Activated CD4-positive, alpha-beta T cell treated with anti-CD3 and anti-CD28 coated beads, Interleukin-2, amount 10 ng/mL, durations not matched to agents 24 days and 14 days (primary cell): ENCODE measurements at places on chromosomes 4 and X.

GRCh38 chrX:23864742-23865326, 42.9 kb downstream of the APOO start:
- no peak for DNase-seq

DNA sequence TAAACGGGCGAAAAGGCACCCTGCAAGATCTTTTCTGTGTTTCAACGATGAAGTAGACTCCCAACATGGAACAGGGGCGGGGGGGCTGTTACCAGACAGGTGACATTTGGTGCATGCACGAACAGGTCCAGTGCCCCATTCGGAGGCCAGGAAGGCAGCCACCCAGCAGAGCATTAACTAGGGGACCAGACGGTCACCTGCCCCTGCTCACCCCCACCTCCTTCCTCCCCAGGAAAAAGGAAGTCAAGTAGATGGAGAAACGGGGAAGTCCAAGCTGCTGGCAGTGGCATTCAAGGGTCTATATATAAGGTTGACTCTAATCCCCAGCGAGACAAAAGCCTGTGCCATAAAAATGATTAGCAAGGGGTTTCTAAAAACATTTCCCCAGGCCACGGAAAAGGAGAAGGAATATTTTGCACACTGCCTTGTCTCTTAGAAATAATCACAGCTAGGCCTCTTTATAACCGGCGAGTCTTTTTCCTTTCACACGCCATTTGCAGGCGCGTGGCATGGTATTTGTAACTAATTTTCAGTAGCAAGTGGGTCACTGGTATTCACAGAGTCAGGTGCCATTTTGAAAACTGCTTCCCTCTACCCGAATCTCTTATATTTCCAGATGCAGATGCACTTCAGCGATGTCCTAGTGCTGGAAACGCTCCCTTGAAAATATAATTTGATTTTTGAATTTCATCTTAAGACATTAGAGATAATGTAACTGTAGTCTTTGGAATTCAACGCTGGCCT, 1.2 kb upstream of the TMSB4X start:
- DNase-seq: peak; percentile 84

DNA sequence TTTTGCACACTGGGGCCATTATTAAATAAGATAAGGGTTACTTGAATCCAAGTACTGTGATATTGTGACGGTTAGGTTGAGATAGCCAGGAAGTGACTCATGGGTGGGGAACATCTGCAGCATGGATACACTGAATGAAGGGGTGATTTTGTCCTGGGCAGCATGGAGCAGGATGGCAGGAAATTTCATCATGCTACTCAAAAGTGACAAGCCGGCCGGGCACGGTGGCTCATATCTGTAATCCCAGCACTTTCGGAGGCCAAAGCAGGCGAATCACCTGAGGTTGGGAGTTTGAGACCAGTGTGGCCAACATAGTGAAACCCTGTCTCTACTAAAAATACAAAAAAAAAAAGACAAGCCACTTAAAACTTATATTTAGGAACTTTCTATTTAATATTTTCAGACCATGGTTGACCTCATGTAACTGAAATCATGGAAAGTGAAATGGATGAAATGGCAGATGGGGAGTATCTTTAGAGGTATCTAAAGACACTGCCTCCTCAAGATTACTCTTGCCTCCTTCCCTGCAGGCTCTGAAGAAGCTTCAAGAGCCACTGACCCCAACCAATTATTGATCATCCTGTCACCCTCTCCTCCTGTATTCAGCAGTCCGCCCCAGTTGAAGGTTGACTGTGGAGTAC, 3.9 kb upstream of the TRIM60 start:
- no peak for DNase-seq

GRCh38 chrX:9438933-9439494, 25.8 kb upstream of the TBL1X start:
- no peak for DNase-seq

- DNase-seq: no peak
Measured at GRCh38 chrX:95733426-95733825, 951.2 kb upstream of the DIAPH2 start.

DNA sequence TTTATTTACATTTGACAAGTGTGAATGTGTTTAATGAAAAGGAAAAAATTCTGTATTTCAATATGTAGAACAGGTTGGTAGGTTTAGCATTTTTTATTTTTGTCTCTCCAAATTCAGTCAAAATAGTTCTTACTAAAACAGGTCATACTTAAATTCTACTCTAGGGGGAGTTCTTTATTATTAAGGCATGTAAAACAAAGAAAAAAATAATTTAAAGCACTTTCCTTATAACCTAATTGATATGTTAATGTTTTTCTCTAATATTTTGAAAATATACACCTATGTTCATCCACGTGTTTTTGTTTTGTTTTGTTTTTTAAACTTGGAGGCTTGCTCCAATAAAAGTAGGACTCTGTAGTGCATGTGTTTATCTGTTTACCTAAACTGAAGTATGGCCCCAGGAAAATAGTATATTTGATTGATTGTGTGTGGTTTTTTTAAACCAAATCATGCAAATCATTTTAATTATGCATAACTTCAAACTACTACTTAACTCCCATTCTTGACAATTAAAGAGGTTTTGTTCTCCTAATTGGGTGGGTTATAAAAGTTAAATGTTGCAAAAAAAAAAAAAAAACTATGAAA, 562.7 kb downstream of the RPA4 start:
- DNase-seq: no peak

GRCh38 chr4:22477136-22477812, 38.6 kb downstream of the ADGRA3 start:
- DNase-seq: no peak

GRCh38 chr4:8534129-8534528, 46.1 kb upstream of the GPR78 start:
- no peak for DNase-seq

GRCh38 chrX:16931371-16931770, 15.1 kb upstream of the REPS2 start:
- no peak for DNase-seq
